ENCODE measurements at places on chromosomes 1 and 21. TPM values are rescaled to one million over a fixed set of nuclear protein-coding genes. Genes with fewer than 3 reads are reported as not detected.

Gene C1orf159
- 6.1 TPM for total RNA-seq

Gene ESRRG
- 8.6 TPM for total RNA-seq

Gene UQCRHL
- 2.9 TPM for total RNA-seq

- peak; percentile 39 for DNase-seq
Observed at GRCh38 chr1:246725191-246725590, 982 bp downstream of the SCCPDH start.
